Activated naive CD4-positive, alpha-beta T cell (primary cell): ENCODE measurements at places on chromosomes 12 and 14.

GRCh38 chr12:26841085-26841484 lies 8.1 kb upstream of the ITPR2 start:
- no peak for DNase-seq

- no peak for DNase-seq
Measured at GRCh38 chr12:116861320-116861719, 19.9 kb downstream of the HRK start.

DNA sequence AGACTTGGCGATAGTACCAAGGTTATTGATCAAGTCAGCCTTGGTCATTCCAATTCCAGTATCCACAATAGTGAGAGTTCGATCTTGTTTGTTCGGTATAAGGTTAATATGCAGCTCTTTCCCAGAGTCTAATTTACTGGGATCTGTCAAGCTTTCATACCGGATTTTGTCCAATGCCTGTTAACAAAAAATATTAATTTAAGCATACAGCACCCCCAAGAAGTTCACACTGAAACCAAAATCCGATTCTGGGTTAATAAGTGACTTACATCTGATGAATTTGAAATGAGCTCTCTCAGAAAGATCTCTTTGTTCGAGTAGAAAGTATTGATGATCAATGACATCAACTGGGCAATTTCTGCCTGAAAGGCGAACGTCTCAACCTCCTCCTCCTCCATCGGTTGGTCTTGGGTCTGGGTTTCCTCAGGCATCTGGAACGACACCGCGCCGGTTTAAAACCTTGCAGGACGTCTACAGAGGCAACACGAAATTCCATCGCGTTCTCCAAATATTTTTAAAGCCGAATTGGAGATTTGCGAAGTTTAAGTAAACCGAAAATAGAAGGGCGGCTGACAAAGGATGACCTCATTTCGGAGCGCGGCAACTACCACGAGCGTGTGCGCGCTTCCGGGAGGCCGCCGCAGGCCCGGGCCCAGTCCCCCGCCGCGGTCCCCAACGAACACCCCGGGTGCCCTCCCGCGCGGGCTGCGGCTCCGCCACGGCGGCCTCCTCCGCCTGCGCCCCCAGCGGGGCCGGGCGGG lies 716 bp downstream of the HSP90AA1 start:
- DNase-seq = no peak

GRCh38 chr14:102889615-102890014 lies 32.8 kb upstream of the AMN start:
- DNase-seq = no peak

DNA sequence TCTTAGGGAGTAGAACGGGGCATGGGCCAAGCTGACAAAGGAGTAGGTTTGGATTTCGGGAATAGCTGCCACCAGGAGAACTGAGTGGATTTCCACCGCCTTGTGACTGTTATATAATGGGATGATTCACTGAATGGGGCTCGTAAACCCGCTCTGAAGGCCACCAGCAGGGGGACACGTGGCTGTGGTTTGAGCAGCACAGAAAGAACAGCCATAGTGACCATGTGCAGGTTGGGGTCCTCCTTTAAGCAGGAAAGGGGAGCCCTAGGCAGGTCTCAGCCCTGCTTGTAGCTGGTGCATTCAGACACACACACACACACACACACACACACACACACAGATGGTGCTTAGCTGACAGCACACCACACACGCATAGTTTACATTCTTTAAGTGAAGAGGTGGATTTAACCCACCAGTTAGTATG lies 8.6 kb upstream of the ASB2 start:
- no peak for DNase-seq

DNA sequence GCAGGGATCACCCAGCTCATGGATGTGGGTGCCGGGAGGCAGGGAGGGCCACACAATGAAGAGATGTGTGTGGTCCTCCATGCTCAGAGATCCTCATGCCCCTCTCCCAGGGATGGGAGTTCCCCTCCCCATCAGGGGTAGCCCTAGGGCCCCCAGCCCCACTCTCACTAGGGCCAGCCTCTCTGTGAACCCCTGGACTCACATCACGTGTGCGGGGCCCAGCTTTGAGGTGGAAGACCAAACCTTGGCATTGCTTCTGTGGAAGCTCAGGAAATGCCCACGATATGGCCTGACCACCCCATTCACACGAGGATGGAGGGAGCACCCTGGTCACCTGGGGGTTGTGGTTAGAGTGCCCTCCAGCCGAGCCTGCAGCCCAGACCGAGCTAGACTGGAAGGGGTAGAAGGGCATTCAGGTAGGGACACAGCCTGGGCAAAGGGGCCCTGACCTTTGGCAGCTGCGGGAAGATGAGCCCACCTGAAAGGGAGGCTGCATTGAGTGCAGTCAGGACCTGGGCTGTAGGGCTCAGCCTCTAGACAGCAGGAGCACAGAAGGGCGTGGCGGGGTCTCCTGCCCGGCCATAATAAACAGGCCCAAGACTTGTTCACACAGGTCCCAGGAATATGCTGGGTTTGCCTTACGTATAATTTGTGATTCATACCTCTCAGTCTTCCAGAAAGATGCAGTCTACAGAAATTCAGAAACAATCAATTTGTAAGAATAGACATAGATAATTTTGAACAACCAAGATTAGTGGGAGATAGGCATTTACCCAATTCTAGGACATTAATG lies 34.8 kb upstream of the RCOR1 start:
- DNase-seq = no peak

DNA sequence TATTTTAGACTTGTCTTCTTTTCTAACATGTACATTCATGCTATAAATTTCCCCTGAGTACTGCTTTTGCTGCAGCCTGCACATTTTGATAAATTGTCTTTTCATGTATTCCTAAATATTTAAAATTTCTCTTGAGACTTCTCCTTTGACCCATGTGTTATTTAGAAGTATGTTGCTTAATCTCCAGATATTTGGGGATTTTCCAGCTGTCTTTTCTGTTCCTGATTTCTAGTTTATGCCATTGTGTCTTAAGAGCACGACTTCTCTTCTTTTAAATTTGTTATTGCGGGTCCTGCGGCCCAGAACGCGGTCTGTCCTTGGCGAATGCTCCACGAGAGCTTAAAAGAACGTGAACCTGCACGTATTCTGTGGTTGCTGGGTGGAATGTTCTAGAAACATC lies 136.4 kb downstream of the KIF26A start:
- no peak for DNase-seq

DNA sequence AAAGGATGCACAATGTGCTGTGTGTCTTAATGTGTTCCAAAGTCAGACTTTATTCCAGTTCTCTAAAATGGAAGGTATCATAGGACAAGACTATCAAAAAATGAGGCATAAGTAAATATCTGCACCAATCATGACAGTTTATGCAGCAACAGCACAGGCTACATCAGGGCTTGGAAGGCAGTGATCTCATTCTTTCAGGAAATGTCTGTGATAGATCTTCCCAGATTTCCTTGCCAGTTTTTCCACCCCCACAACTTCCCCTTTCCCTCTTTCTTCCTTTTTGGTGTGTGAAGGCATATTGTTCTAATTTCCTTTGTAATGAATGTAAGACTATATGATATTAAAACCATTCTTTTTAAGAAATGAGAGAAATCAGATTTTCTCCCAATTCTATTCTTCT lies 326.7 kb downstream of the ATP23 start:
- no peak for DNase-seq

- no peak for DNase-seq
Measured at GRCh38 chr12:22399464-22400180, 65.1 kb upstream of the ST8SIA1 start.

DNA sequence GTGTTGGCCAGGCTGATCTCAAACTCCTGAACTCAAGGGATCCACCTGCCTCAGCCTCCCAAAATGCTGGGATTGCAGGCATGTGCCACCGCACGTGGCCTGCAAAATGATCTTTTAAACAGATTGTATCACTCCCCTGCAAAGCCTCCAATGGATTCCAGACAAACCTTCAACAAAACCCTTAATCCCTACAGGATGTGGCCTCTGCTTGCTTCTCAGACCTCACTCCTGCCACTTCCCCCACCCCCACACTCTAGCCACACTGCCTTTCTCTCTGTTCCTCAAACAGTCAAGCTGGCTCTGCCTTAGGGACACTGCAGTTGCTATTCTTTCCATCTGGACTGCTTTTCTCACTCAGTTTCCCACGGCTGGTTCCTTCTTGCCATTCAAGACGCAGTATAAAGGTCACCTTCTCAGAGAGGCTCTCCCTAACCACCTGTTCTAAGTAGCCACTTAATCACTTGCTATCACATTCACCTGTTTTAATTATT lies 47.3 kb upstream of the TMED10 start:
- no peak for DNase-seq

- DNase-seq = no peak
Measured at GRCh38 chr12:80293347-80293746, 150.7 kb upstream of the PTPRQ start.

- DNase-seq = no peak
Measured at GRCh38 chr14:30756594-30756993, 117.8 kb upstream of the COCH start.

GRCh38 chr14:84856751-84857534 lies 673.0 kb upstream of the FLRT2 start:
- no peak for DNase-seq

DNA sequence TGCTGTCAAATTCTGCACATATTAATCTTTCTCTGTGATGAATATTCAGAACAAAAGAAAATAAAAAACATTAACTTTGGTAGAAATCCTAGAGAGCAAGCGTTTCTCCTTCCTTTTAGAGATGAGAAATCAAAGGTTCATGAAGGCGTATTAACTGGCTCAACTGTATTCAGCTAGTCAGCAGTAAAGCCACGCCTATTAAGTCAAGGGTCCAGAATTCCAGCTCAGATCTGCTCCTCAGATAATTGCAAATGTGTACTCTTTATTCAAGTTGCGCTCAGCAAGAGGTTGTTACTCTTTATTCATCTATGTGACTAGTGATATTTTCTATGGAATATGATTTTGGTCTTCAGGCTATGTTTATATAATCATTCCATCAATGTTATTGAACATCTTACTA lies 13.1 kb upstream of the POC1B start:
- DNase-seq = no peak

DNA sequence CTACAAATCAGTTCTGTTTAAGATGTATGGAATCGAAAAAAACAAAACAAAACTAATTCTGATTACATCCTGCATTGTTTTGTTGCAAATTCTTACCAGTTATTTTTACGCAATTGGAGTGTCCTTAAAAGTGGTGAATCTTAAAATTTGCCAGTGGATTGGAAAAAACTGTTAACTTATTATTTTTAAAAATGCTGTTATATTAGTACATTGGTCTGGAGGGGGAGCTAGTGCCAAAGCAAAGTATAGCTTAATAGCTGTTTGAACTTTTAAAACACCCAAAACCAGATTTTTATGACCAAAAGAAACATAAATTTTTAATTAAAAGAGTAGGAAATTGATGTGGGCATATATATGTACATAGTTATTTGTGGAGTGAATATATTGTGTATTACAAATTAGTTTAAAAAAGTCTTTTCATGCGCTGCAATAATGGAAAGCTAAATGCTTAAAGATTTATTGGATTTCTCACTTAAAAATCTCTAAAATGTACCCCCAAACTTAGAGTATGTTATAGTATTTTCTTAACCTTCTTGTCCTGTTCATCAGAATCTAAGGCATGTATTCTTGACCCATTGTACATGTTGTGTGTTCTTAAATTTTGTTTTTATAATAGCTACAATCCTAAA lies 2.5 kb downstream of the FUT8 start:
- DNase-seq = no peak

GRCh38 chr12:24944601-24944975 lies 4.3 kb downstream of the BCAT1 start:
- DNase-seq = no peak

DNA sequence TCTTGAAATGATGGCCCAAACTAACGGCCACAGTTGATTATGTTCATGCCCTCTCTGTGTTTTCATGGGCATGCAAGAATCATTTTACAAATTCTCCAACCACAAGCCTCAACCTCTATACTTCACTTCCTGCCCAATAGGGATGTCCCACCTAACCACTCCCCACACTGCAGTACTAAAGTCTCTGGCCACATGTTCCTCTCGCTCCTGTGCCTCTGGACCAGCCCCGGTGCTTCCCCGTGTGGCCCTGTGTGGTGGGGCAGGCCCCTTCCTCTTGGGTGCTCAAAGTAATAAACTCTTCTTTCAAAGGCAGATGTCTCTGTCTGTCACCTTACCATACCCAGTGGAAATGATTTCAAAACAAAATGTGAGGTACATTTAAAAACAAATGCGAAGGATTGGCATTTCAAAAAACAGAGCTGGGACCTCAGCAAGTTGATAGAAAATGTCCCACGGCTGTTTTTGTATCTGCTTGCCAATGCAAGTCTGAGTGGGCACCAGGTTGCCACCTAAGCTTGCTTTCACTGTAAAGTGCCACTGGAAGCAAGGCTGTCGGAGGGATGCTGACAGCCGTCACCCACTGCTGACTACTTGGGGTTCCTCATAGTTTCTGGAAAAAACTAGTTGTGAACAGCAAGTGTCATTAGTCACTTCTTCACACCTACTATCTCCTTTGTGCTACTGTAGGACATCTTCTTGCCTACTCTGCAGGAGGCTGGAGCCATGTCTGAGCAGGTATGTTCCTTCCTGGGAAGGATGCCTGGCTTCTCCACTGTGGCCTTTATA lies 8.2 kb upstream of the SERPINA11 start:
- DNase-seq = no peak

DNA sequence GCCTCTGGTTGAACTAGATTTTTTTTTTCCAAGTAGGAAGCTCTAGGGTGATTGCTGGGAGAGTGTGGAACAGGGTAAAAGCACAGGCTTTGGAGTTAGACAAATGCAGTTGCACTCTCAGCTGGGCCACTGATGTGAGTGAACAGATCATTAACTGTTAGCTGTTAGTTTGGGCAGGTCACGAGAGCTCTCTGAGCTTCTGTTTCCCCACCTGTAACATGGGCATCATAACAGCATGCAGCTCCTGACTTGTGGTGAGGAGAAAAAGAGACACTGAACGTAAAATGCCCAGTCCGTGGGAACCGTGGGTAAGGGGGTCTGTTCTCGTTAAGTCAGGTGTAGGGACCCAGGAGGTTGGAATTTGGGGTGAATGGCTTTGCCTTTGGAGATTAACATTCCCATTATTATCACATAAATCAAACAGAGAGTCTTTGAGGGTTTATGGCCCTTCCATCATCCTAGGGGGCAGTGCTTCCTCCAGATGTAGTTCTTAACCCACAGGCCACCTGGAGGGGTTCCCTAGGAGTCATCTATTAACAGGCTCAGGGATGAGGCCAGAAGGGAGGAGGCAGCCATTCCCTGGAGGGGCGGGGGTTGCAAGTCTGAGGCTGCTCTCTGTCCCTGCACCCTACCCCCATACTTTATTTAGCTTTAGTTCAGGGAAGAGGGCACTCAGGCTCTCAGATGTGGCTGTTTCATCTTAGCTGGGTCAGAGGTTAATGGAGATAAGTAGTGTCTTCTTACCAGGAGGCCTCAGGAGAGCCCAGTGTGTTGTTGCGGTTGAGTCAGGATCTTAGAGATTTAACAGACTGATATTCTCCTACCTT lies 135.2 kb downstream of the DACT1 start:
- DNase-seq = no peak

GRCh38 chr14:44339231-44339630 lies 167.9 kb downstream of the FSCB start:
- no peak for DNase-seq

GRCh38 chr12:24198070-24198469 lies 248.6 kb upstream of the SOX5 start:
- no peak for DNase-seq

GRCh38 chr12:31845613-31846322 lies 113.4 kb upstream of the RESF1 start:
- DNase-seq = no peak
